Mononuclear cell (primary cell): ENCODE measurements at places on chromosomes 3 and 15. TPM values are rescaled to one million over a fixed set of nuclear protein-coding genes. Genes with fewer than 3 reads are reported as not detected.

IL12A gene
- total RNA-seq = 4.1 TPM

NR1I2 gene
- not detected for total RNA-seq

ECE2 gene
- not detected for total RNA-seq

CCDC12 gene
- 45.2 TPM for total RNA-seq

EXD1 gene
- not detected for total RNA-seq

GP9 gene
- total RNA-seq = 28.1 TPM
